Naive thymus-derived CD4-positive, alpha-beta T cell (primary cell): ENCODE measurements at places on chromosomes 7 and 10. TPM values are rescaled to one million over a fixed set of nuclear protein-coding genes. Genes with fewer than 3 reads are reported as not detected.

The MYL10 gene
- not detected for total RNA-seq

The OR6V1 gene
- not detected for total RNA-seq

The HOXA7 gene
- not detected in 2 replicates for total RNA-seq

The ACBD7 gene
- 0.27 TPM for total RNA-seq

The UBTD1 gene
- total RNA-seq, result 0.92 and 0.94 TPM in 2 replicates

The TRIM74 gene
- 9.4 TPM for total RNA-seq

The GCK gene
- total RNA-seq, result 0.29 TPM

The DKK1 gene
- total RNA-seq, result not detected in 2 replicates

The MINDY3 gene
- 29.1 TPM for total RNA-seq

The VSTM4 gene
- not detected for total RNA-seq

DNA sequence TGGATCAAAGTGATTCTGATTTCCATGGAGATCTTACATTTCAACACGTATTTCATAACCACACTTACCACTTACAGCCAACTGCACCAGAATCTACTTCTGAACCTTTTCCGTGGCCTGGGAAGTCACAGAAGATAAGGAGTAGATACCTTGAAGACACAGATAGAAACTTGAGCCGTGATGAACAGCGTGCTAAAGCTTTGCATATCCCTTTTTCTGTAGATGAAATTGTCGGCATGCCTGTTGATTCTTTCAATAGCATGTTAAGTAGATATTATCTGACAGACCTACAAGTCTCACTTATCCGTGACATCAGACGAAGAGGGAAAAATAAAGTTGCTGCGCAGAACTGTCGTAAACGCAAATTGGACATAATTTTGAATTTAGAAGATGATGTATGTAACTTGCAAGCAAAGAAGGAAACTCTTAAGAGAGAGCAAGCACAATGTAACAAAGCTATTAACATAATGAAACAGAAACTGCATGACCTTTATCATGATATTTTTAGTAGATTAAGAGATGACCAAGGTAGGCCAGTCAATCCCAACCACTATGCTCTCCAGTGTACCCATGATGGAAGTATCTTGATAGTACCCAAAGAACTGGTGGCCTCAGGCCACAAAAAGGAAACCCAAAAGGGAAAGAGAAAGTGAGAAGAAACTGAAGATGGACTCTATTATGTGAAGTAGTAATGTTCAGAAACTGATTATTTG is 15.3 kb downstream of the HNRNPA2B1 start:
- no peaks in the 10 kb centered on the region for H3K27me3 ChIP-seq
- peaks cover 9% of the 10 kb centered on the region for H3K4me1 ChIP-seq
- peak overlapping the region; percentile 20 for H3K27ac ChIP-seq
- H3K36me3 ChIP-seq, result peaks cover 5% of the 10 kb centered on the region

GRCh38 chr7:3042861-3043489 is 692 bp downstream of the CARD11 start:
- DNase-seq, result peak; percentile 56
- H3K27ac ChIP-seq, result peak overlapping the region; percentile 100
- H3K27me3 ChIP-seq, result no peaks in the 10 kb centered on the region
- no peaks in the 10 kb centered on the region for H3K36me3 ChIP-seq
- peaks cover 38% of the 10 kb centered on the region for H3K4me1 ChIP-seq
- peak overlapping the region; percentile 85 for H3K4me3 ChIP-seq

GRCh38 chr7:30671793-30672465 is 10.3 kb downstream of the CRHR2 start:
- no peak overlapping the region for H3K27ac ChIP-seq
- H3K4me3 ChIP-seq, result no peak overlapping the region
- DNase-seq, result no peak
- H3K27me3 ChIP-seq, result no peaks in the 10 kb centered on the region
- H3K4me1 ChIP-seq, result no peaks in the 10 kb centered on the region

- H3K4me3 ChIP-seq, result no peak overlapping the region
- H3K4me1 ChIP-seq, result no peaks in the 10 kb centered on the region
- no peaks in the 10 kb centered on the region for H3K27me3 ChIP-seq
Observed at GRCh38 chr7:23020742-23021401, 6.9 kb upstream of the HYCC1 start.

DNA sequence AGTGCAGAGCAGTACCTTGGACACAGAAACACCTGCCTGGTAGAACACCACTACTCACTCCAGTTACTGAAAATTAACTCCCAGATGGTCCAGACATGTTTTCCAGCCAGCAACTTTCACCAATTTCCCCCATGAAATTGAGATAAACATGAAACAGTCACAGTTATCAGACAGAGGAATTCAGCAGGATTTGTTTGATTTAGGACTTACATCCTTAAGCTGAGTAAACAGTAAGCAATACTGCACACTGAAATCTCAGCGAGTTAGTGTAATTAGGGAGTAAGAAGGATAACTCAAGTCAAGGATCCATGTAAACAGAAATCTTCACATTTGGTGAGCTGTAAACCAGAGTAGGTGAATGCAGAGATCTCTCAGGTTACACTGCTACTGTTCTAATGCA is 353.5 kb downstream of the ELMO1 start:
- no peak overlapping the region for H3K4me3 ChIP-seq
- H3K36me3 ChIP-seq, result peaks cover 35% of the 10 kb centered on the region
- DNase-seq, result no peak
- H3K4me1 ChIP-seq, result no peaks in the 10 kb centered on the region

- no peaks in the 10 kb centered on the region for H3K27me3 ChIP-seq
- H3K4me1 ChIP-seq, result peaks cover 14% of the 10 kb centered on the region
- H3K27ac ChIP-seq, result no peak overlapping the region
Observed at GRCh38 chr7:727806-728460, 852 bp upstream of the PRKAR1B start.

GRCh38 chr7:65839846-65840245 is 33.0 kb upstream of the VKORC1L1 start:
- H3K27me3 ChIP-seq, result no peaks in the 10 kb centered on the region
- no peaks in the 10 kb centered on the region for H3K36me3 ChIP-seq
- H3K27ac ChIP-seq, result no peak overlapping the region
- H3K4me3 ChIP-seq, result no peak overlapping the region
- no peak for DNase-seq

GRCh38 chr7:149440222-149440621 is 20.6 kb downstream of the ZNF777 start:
- peaks cover 30% of the 10 kb centered on the region for H3K36me3 ChIP-seq
- no peak overlapping the region for H3K27ac ChIP-seq
- H3K27me3 ChIP-seq, result no peaks in the 10 kb centered on the region
- DNase-seq, result no peak
- no peak overlapping the region for H3K4me3 ChIP-seq

DNA sequence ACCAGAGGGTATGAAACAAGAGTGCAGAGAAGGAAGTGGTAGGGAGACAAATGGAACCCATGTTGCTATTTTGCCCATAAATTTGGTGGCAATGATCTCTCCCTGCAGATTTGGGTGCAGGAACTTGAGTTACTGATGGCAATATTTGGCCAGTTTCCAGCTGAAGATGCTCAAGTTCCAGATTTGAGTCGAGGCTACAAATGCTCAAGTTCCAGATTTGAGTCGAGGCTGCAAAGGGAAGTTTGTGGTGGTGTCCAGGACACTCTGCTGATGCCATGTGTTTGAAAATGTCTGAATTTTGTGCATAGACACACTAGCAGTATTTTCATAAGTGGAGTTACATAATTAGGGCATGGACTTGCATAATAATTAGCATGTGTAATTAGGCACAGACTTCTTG is 40.8 kb downstream of the TBXAS1 start:
- no peaks in the 10 kb centered on the region for H3K36me3 ChIP-seq
- H3K27ac ChIP-seq, result no peak overlapping the region
- H3K27me3 ChIP-seq, result no peaks in the 10 kb centered on the region
- no peak overlapping the region for H3K4me3 ChIP-seq
- no peak for DNase-seq

DNA sequence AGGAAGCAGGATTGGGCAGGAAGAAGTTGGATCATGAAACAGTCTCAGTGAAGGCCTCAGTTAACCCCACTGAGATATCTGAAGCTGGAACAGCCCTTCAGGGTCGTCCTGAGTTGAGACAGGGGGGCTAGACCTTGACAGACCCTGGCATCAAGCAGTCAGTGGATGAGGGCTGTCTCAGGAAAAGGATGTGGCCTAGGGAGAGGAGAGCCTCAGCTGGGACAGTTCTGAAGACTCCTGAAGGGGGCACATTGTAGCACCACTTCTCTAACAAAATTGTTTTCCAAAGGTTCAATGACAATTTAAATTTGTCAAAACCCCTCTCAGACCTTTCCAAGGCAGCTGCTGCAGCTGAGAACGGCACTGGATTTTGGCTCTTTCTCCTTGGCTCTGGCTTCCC is 15.8 kb upstream of the SLK start:
- no peaks in the 10 kb centered on the region for H3K4me1 ChIP-seq
- no peaks in the 10 kb centered on the region for H3K36me3 ChIP-seq

DNA sequence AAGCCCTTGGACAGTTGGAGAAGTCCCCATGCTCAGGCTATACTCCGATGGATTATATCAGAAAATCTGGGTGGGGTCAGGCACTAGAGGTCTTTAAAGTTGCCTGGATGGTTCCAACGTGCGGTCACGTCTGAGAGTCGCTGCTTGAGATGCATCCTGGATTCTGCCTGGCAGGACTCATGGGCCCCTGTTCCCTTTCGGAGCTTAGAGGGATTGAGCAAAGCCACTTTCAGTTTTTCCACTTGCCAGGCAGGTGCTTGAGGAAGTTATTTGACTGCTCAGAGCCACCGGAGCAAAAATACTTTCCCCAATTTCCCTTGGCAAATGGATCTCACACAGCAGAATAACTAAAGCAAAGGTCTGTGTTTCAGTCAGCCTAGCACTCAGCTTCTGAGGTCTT is 129.1 kb downstream of the GALNT17 start:
- no peak overlapping the region for H3K27ac ChIP-seq
- no peak overlapping the region for H3K4me3 ChIP-seq
- H3K4me1 ChIP-seq, result no peaks in the 10 kb centered on the region

- H3K36me3 ChIP-seq, result no peaks in the 10 kb centered on the region
- no peak overlapping the region for H3K4me3 ChIP-seq
Observed at GRCh38 chr7:141864765-141865447, 23.6 kb upstream of the PRSS37 start.

GRCh38 chr10:67606572-67606971 is 89.4 kb downstream of the CTNNA3 start:
- H3K27me3 ChIP-seq, result no peaks in the 10 kb centered on the region
- H3K4me3 ChIP-seq, result no peak overlapping the region
- H3K27ac ChIP-seq, result no peak overlapping the region
- no peaks in the 10 kb centered on the region for H3K36me3 ChIP-seq
- no peaks in the 10 kb centered on the region for H3K4me1 ChIP-seq

DNA sequence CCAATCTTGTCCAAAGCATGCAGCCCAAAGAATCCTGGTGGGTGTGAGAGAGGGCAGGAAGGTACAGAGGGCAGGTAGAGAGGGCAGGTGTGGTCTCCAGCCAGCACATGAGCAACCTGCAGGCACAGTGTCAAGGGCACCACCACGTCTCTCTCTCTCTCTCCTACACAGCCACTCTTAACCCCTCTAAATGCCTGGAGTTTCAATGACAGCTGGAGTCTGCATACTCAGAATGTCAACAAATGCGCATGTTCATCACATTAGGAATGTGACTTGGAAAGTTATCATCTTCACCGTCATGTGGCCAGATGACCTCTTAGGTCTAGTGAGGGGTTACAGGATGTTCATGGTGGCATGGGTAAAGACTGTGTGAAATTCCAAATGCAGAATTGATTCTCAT is 456.8 kb downstream of the SORCS1 start:
- DNase-seq, result no peak
- H3K27me3 ChIP-seq, result no peaks in the 10 kb centered on the region
- H3K4me1 ChIP-seq, result no peaks in the 10 kb centered on the region
- H3K4me3 ChIP-seq, result no peak overlapping the region

- H3K27ac ChIP-seq, result no peak overlapping the region
- no peaks in the 10 kb centered on the region for H3K36me3 ChIP-seq
- H3K4me3 ChIP-seq, result no peak overlapping the region
- H3K4me1 ChIP-seq, result no peaks in the 10 kb centered on the region
- no peaks in the 10 kb centered on the region for H3K27me3 ChIP-seq
Observed at GRCh38 chr7:77497079-77497478, 40.0 kb upstream of the PTPN12 start.

GRCh38 chr7:108072739-108073138 is 57.4 kb downstream of the LAMB4 start:
- H3K36me3 ChIP-seq, result no peaks in the 10 kb centered on the region
- H3K27ac ChIP-seq, result no peak overlapping the region
- no peaks in the 10 kb centered on the region for H3K27me3 ChIP-seq
- H3K4me3 ChIP-seq, result no peak overlapping the region
- no peaks in the 10 kb centered on the region for H3K4me1 ChIP-seq
